GM13976 (cell line): ENCODE measurements at places on chromosomes 6 and 20.

DNA sequence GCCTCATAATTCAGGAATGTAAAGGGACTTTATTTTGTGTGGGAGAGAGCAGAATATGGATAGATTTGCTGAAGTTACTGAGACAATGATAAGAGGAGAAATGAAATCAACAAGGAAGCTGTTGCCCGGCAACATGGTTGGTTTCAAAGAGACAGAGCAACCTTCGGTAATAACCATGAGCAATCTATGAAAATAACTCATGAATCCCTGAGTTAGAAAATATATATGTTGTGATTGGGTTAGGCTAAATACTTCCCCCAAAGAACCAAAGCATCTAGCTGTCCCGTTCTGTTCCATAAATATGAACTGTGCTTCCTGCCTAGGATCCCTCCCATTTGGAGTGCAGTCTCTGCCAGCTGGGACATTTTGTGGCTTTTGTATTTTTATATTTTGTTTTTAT, 23.1 kb downstream of the SERPINB1 start:
- no peak for DNase-seq

GRCh38 chr6:44733126-44733525, 345.6 kb downstream of the CDC5L start:
- DNase-seq: no peak

- DNase-seq: no peak
Observed at GRCh38 chr6:75166236-75166635, 39.6 kb downstream of the COL12A1 start.

- DNase-seq: no peak
Observed at GRCh38 chr20:15107931-15108330, 770.5 kb upstream of the FLRT3 start.

DNA sequence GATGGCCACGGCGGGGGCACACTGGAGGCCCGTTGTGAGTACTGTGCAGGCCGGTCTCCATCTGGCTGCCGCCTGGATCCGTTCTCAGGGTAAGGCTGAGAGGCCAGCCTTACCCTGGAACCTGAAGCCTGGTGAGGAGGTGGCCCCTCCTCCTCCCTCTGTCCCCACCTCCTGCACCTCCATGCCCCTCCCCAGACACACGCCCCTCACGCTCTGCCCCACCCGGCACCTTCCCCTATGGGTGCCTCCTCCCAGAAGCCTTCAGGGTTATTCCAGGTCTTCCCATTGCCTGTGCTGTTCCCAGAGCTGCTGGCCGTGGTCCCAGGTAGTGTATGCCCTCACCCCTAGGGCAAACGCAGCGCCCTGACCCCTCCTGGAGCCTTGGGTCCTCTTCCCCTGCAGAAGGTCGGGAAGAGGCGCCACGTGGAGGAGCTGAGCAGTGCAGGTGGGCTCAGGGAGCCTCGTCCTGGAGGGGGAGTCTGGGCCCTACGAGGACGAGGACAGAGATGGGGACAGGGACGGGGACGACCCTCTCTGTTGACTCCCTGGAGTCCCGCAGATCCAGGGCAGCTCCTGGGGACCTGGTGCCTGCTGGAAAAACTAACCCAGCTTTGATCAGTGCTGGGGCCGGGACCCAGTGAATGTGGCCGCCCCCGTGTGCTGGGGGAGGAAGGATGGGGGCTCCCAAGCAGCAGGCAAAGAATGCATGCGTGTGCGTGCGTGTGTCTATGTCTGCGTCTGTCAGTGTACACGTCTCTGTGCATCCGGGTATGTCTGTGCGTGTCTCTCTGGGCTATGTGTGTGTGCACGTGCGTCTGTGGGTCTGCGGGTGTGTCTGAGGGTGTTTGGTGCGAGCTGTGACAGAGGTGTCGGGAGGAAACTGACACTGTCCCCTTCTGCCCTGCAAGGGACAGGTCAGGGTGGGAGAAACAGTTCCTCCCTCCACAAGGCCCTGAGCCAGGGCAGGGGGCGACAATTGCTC, 8.2 kb upstream of the HRH3 start:
- DNase-seq: no peak

GRCh38 chr6:55866128-55866527, 9.3 kb downstream of the BMP5 start:
- no peak for DNase-seq

DNA sequence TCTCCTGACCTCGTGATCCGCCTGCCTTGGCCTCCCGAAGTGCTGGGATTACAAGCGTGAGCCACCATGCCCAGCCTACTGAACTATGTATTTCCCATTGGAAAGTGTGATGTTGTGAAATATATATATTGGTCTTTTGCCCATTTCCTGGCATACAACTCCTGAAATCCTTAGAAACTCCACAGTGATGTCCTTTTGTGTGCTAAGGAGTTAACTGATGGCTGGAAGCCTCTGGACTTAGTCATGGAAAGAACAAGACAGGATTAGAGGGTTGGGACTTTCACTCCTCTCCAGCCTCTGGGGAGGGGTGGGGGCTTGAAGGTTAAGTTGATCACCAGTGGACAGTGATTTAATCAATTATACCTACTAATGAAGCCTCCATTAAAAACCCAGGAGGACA, 7.1 kb downstream of the PANK2 start:
- DNase-seq: no peak

DNA sequence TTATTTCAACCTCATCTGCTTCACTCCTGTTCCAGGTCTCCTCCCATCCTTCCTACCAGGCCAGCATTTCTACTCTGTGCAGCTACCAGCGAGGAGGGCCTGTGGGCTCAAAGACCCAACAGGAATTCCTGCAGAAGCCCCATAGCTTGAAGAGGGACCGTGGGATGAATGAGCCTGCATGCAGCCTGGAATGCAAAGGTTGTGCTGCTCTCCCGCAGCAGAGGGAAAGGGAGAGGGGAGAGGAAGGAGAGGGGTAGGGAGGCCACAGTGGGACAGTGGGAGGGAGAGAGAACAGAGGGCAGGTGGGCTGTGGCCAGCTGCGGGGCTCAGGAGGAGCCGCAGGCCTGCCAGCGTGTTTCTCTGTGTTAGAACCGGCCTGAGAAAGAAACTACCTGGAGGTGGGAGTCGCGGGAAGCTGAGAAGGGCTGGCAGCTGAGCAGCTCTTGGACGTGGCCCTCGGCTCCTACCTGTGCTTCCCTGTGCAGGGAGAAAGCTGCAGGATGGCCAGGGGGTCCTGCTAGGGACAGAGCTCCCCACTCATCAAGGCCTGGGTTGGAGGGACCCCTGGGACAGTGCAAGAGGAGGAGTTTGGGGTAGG, 66.1 kb upstream of the MLN start:
- DNase-seq: no peak

DNA sequence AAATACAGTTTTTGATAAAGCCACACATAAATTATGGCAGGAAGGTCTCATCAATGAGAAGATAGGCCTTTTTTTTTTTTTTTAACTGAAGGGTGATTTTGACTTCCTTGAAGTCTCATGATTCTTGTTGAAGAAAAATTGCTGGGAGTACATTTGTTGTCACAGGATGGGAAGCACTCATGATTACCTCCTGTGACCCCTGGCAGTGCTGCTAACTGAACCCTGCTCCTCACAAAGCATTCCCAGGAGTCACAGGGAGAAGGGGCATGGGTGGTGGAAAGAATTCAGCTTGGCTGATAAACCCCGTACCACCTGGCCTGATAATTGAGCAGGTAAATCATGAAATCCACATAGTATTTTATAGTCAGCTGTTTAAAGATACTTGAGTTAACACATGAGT, 86.9 kb downstream of the CD109 start:
- no peak for DNase-seq

- no peak for DNase-seq
Observed at GRCh38 chr20:51584737-51585136, 42.2 kb upstream of the NFATC2 start.

- DNase-seq: no peak
Observed at GRCh38 chr6:56962441-56962840, 7.5 kb downstream of the BEND6 start.

GRCh38 chr6:33699739-33700138, 11.8 kb downstream of the UQCC2 start:
- DNase-seq: no peak

- peak; percentile 71 for DNase-seq
Observed at GRCh38 chr6:27604986-27605385, 132.1 kb upstream of the ZNF184 start.

DNA sequence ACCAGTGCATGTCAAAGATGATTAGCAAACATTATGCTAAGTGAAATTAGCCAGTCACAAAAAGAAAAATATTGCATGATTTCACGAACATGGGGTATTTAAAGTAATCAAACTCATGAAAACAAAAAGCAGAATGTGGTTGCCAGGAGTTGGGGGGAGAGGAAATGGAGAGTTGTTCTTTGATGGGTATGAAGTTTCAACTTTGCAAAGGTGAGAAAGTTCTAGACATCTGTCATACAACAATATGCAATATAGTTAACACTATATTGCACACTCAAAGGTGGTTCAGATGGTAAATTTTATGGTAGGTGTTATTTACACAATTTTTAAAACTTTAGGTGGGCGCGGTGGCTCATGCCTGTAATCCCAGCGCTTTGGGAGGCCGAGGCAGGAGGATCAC, 13.4 kb upstream of the GCNT2 start:
- no peak for DNase-seq

DNA sequence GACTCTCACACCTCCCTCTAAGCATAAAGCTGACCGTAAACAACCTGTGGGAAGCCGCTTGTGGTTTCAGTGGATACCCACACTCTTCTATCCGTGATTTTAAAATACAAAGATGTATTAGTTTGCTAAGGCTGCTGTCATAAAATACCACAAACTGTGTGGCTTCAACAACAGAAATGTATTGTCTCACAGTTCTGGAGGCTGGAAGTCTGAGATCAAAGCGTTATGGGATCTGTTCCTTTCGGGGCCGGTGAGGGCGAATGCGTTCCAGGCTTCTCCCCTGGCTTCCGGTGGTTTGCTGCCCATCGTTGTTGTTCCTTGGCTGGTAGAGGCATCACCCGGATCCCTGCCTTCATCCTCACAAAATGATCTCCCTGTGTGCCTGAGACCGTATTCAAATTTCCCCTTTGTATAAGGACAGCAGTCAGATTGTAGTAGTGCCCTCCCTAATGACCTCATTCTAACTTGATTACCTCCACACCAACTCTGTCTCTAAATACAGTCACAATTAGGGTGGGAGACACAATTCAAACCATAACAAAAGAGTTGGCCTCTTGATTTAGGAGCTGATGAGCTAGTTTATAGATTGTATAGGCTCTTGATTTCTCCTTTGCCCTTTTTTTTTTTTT, 210.6 kb upstream of the SOX4 start:
- no peak for DNase-seq

DNA sequence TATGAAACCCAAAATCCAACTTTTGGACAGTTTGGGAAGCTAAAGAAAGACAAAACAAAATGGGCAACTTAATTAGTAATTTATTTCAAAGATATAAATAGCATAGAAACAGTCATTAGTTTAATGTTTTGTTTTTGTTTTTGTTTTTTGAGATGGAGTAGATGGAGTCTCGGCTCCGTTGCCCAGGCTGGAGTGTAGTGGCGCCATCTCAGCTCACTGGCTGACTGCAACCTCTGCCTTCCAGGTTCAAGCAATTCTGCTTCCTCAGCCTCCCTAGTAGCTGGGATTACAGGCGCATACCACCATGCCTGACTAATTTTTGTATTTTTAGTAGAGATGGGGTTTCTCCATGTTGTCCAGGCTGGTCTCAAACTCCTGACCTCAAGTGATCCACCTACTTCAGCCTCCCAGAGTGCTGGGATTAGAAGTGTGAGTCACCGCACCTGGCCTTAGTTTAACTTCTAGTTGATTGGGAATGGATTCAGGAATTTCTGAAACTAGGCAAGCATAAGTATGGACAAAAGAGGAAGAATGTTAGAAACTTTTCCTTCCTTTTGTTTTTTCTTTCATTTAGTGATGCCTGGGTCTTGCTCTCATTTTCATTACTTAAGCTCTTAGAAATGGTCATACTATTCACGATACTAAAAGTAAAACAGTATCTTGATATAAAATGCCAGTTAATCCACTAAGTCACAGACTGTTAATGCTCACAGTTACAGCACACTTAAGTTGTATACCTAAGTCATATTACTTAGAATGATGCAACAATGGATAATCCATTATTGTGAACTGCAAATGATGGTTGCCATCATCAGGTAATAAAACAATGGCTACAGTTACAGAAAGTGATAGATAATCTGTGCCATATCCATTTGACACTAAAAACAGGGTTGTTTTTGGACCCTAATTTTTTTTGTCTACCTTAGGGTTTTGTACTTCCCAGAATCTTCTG, 8.2 kb downstream of the SENP6 start:
- no peak for DNase-seq

DNA sequence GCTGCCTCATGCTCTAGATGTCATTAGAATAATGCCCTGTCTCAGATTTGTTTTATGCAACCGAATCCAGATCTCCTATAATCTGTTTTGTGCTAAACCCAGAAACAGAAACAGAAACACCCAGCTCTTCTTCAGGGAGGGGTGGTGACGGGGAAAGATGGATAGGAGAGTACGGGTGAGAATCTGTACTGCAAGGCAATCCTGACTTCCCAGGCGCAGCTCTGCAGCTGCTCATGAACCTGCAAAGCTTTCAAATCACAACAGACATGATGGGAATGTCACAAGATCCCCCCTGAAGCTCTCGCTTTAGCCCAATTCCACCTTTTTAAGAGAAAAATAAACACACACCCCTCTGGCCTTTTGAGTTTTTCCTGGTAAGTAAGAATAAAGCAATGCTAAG, 71.5 kb downstream of the PPP1R3G start:
- DNase-seq: no peak

- DNase-seq: no peak
Observed at GRCh38 chr20:32294071-32294470, 16.6 kb downstream of the KIF3B start.

GRCh38 chr20:35015863-35016193, 60.2 kb downstream of the MYH7B start:
- no peak for DNase-seq

DNA sequence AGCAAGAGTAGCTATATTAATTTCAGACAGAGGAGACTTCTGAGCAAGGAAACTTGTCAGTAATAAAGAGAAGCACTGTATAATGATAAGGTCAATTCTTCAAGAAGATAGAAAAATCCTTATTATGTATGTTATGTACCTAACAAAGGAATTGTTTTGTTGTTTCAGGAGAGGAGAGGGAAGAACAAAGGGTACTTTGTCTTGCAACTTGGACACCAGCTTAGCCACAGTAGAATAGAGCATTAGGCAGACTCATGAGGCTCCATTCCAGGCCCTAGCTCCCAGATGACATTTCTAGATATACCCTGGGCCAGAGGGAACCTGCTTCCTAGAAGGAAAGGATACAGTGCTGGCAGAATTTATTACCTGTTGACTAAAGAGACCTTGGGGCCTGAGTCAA, 6.5 kb upstream of the NUS1 start:
- DNase-seq: no peak

DNA sequence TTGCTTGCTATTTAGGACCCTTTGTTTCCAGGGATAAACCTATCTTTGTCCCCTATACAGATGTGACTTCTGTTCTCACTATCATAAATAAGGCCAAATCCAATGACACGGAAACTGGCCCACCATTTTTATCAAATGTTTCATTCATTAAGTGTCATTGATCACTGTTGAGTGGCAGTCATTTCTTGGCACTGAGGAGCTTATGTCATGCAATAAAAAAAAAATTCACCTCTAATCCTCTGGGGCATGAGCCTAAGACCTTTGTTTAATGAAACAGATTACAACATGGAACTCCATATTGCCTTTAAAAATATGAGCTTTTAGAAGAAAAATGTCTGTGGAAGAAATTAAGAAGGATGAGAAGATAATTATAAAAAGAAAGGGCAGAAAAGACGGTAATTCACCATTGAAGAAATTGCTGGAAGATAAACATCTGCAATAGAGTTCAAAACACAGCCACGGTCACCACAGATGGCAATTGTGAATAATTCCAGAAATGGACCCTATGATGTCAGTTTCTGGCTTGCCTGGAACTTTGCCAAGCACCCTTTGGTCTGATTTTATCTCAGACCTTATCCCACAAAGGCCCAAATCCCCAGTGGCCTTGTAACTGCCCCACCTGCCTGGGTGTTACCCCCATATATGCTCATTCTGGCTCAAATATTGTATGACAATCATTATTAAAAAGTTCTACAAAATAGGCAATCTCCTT, 91.1 kb downstream of the DST start:
- no peak for DNase-seq
